Stimulated activated CD4-positive, alpha-beta T cell treated with anti-CD3 and anti-CD28 coated beads, TNF-alpha, amount 100 ng/mL, for 1 hour (primary cell): ENCODE measurements at places on chromosomes 2 and 18.

- no peak for DNase-seq
Observed at GRCh38 chr2:72694715-72695496, 130.9 kb downstream of the EXOC6B start.

DNA sequence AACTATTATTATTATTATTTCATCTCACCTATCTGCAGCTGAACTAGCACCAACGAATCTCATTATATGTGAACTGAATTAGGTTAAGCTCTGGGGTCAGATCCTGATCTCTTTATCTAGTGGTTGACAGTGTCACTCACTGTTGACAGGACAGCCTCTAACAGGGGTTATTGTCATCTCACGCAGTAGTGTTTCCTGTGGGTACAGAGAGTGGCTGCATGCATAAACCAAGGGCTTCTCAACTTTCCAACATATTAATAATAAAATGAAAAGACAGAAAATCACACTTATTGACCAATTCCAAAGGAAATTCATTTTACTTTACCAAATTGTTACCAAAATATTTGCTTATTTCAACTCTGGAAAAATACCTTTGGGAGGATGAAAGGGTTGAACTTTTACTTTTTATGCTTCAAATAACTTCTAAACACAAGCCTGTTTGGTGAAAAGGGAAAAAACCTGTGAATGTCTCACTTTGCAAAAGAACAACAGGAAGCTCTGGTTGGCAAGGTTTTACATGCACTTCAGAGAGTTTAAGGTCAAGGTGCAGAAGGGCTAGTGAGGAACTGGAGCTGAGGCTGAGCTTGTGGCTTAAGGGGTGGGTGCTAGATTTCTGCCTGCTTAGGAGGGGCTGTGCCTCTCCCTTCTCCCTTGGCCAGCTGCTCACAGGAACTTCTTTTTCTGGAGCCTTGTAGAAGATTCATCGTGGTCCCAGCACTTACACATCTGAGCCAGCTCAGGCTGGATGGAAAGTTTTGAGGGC, 72.6 kb downstream of the CTAGE1 start:
- DNase-seq, result no peak

GRCh38 chr18:13641551-13642439, 84.6 kb downstream of the FAM210A start:
- no peak for DNase-seq

GRCh38 chr2:121360566-121361300, 75.7 kb upstream of the TFCP2L1 start:
- DNase-seq, result no peak

DNA sequence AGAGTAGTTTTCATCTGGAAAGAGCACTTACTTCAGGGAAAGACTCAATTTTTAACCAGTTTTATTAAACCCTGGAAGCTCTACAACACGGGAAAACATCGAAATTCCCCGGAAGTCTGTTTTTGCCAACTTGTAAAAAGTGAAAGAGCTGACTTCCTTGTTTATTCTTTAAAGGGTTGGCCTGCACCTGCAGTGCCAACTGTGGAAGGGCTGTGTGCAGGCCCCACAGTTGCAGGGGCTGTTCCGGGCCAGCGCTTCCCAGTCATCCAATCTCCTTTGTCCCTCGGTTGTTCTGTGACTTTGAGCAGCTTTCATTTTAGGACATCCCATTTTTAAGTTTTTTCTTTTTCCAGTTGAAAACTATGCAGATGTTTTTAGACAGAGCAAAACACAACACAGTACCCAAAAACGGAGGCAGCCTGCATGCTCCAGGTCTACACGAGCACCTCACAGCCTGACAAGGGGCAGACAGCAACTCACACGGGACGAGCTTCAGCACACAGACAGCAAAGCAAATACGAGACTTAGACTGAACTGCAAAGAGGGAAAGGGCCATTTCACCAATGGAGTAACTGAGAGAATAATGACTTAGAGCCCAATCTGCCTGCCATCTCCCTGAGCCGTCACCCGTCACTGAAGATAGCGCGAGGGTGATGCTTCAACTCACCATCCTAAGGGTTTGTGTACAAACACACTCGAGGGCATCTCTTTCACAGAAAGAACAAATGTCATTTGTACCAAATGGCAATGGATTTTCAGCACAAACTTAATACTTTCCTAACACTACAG, 70.6 kb downstream of the EMILIN2 start:
- no peak for DNase-seq

- no peak for DNase-seq
Observed at GRCh38 chr2:226184540-226184939, 615.1 kb downstream of the IRS1 start.

GRCh38 chr2:128638341-128639119, 319.9 kb upstream of the HS6ST1 start:
- DNase-seq, result no peak

GRCh38 chr2:150759106-150759505, 271.6 kb upstream of the RND3 start:
- DNase-seq, result no peak

DNA sequence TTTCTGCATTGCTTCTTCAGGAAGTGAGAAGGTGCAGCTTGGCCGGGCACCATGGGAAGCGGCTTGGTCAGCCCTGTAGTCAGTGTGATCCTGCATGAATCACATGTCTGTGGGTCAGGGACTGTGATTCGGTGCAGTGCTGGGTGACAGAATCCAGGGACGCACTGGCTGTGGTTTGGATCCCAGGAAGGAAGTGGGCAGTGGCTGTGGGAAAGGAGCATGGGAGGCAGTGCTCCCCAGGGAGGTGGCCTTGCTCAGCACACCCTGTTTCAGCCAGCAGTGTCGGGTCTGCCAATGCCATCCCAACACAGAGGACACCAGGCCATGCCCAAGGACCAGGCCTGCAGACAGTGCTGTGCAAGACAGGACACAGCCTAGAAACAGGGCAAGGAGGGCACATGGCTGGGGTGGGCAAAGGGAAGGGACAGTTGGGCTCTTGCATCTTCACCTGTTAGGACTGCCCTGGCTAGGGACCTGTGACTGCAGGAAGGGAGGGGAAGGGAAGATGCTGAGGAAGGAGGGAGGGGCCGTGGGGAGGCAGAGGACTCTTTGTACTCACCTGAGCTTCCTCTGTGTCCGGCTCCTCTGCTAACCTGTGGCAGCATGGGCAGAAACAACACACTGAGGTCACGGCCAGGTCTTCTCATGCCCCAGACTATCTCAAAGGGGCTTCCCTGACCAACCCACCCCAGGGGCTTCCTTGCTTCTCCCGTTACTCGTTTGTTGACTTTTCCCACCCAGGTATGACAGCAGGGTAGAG, 37.2 kb upstream of the DNMT3A start:
- no peak for DNase-seq

DNA sequence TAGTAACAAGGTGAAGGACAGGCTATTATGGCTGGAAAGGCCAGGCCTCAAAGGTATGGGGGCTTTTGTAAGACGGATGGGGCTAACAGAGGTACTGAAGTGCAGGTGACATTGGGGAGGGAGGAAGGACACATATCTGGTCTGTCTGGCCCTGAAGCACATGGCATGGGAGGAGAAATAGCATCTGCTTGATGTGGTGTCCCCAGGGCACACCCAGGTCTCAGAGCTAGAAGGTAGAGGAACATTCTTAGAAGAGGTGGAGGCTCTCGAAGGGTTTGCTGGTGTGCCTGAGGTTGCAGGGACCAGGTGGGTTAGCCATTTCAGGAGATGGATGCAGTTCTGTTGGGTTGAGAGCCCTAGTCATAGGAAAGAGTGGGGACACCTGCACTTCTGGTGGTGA, 9.5 kb downstream of the RALB start:
- DNase-seq, result no peak
